ENCODE measurements at places on chromosomes 7 and 10. TPM values are rescaled to one million over a fixed set of nuclear protein-coding genes. Genes with fewer than 3 reads are reported as not detected.

EIF4H gene
- 365 TPM for total RNA-seq

DNA sequence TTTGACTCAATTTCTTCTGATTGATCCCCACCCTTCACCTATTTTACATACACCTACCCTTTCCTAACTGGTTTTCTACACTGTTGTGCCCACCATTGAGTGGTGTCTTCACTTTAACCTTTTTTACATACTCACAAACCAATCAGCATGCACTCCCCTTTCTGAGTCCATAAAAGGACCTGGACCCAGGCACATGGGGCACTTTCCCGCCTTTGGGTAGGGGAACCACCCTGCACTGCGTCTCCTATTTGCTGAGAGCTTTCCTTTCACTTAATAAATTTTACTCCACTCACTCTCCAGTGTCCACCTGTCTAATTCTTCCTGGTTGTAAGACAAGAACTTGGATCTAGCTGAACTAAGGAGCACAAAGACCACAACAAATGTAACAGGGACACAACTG is 33.8 kb downstream of the ANKMY2 start:
- DNase-seq: no peak
- H3K36me3 ChIP-seq: peaks cover 21% of the 10 kb centered on the region
- no peak overlapping the region for H3K4me3 ChIP-seq
- H3K27ac ChIP-seq: no peak overlapping the region

DNA sequence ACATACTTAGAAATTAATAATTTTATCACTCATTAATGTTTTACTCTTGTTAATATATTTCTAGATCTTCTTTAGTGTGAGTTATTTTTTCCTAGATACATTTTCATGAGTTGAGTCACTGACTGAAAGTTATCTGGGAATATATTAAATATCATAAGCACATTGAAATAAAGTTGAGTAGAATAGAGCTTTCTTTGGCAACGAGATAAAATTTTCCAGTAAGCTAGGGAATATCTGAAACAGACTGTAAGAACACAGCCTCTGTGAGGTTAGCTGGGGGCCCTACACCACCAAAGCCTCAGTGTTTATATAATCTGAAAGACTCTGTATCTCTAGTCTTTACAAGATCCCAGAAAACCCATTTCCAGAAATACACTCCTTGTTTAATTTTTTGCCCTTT is 347.8 kb upstream of the PLXDC2 start:
- H3K36me3 ChIP-seq: no peaks in the 10 kb centered on the region
- no peak overlapping the region for H3K4me3 ChIP-seq
- H3K27me3 ChIP-seq: no peaks in the 10 kb centered on the region

GRCh38 chr7:118352867-118353453 is 128.5 kb downstream of the ANKRD7 start:
- no peaks in the 10 kb centered on the region for H3K36me3 ChIP-seq
- H3K4me3 ChIP-seq: no peak overlapping the region
- no peaks in the 10 kb centered on the region for H3K27me3 ChIP-seq
- H3K4me1 ChIP-seq: peaks cover 6% of the 10 kb centered on the region
